NCI-H1417 treated with DMSO at 0.1 percent for 48 hours (cell line): ENCODE measurements at places on chromosomes 1 and 21.

DNA sequence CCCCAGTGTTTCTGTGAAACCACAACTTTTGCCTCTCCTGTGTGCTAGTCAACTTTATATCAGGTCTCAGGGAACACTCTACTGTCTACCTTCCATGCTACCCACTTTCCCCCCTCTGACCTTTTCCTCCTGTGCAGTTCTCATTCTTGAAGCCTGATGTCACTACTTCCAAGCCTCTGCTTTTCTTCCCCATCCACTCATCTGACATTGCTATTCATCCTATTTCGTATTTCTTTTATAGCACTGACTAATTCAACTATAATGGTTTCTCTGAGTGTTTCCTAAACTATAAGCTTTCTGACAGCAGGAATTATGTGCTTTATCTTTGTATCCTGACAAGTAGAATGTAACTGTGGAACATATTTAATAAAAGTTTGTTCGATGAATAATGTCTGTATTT is 18.2 kb upstream of the DPH5 start:
- no peak for DNase-seq

- no peak for DNase-seq
These were observed 15.2 kb downstream of the PRR9 start for GRCh38 chr1:153232553-153232952.

- no peak for DNase-seq
These were observed 2.9 kb downstream of the TATDN3 start for GRCh38 chr1:212794561-212795014.

- DNase-seq, result no peak
These were observed 636 bp downstream of the WARS2 start for GRCh38 chr1:119139857-119140176.

DNA sequence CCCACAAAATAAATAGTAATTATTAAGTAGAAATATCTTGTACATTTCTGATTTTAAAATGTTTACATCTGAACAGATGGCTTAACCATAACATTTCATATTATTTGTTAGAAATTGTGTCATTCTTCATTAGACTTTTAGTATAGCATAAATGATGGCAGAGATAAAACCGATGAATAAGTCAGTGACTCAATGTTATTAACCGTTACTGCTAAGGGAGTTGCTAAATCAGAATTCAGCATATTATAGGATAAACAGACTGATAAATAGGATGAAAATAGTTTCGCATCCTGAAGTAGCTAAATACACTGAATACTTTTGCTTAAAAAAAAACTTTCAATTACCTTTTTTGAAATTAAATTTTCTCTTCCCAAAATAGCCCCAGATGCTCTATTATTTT is 610.6 kb upstream of the ZP4 start:
- no peak for DNase-seq

GRCh38 chr1:231159963-231160761 is 1.7 kb upstream of the TRIM67 start:
- no peak for DNase-seq

- no peak for DNase-seq
These were observed 2.7 kb downstream of the PTPRC start for GRCh38 chr1:198641501-198641900.

- no peak for DNase-seq
These were observed 57.7 kb downstream of the NMNAT2 start for GRCh38 chr1:183360473-183360872.
